ENCODE measurements at places on chromosomes 6 and 20. TPM values are rescaled to one million over a fixed set of nuclear protein-coding genes. Genes with fewer than 3 reads are reported as not detected.

Gene RNF217
- 0.41 TPM for polyA plus RNA-seq

Gene PCK1
- polyA plus RNA-seq, result 0.70 TPM

Gene DNAH8
- polyA plus RNA-seq, result not detected

Gene TRIM10
- polyA plus RNA-seq, result not detected

Gene SNAP25
- polyA plus RNA-seq, result 237 TPM

Gene SLC2A10
- 1.1 TPM for polyA plus RNA-seq

Gene HLA-DPB1
- 32.1 TPM for polyA plus RNA-seq

Gene PRSS16
- 24.8 TPM for polyA plus RNA-seq

Gene ARMH2
- polyA plus RNA-seq, result not detected

Gene ZNF292
- polyA plus RNA-seq, result 2.9 TPM

Gene BAG2
- 0.63 TPM for polyA plus RNA-seq

Gene DAAM2
- 63.4 TPM for polyA plus RNA-seq

Gene DNPH1
- polyA plus RNA-seq, result 91.3 TPM

Gene SCAF8
- polyA plus RNA-seq, result 22.4 TPM

Gene SOBP
- polyA plus RNA-seq, result 27.2 TPM

Gene NHSL1
- 18.2 TPM for polyA plus RNA-seq

Gene GRIK2
- polyA plus RNA-seq, result 0.64 TPM

Gene FOXC1
- 7.9 TPM for polyA plus RNA-seq

Gene PHACTR1
- polyA plus RNA-seq, result 38.5 TPM

Gene B3GAT2
- 3.6 TPM for polyA plus RNA-seq

Gene BPIFB2
- polyA plus RNA-seq, result not detected

Gene CTAGE9
- polyA plus RNA-seq, result not detected

Measured in brain (organoid and tissue), 16 donors.